ENCODE measurements at places on chromosomes 2 and 18. TPM values are rescaled to one million over a fixed set of nuclear protein-coding genes. Genes with fewer than 3 reads are reported as not detected.

TSPYL6 gene
- 0.10 TPM for polyA plus RNA-seq

- DNase-seq: no peak
Observed at GRCh38 chr18:22601481-22601880, 183.8 kb upstream of the CTAGE1 start.

- DNase-seq: no peak
Observed at GRCh38 chr2:9095690-9096089, 92.2 kb upstream of the MBOAT2 start.

DNA sequence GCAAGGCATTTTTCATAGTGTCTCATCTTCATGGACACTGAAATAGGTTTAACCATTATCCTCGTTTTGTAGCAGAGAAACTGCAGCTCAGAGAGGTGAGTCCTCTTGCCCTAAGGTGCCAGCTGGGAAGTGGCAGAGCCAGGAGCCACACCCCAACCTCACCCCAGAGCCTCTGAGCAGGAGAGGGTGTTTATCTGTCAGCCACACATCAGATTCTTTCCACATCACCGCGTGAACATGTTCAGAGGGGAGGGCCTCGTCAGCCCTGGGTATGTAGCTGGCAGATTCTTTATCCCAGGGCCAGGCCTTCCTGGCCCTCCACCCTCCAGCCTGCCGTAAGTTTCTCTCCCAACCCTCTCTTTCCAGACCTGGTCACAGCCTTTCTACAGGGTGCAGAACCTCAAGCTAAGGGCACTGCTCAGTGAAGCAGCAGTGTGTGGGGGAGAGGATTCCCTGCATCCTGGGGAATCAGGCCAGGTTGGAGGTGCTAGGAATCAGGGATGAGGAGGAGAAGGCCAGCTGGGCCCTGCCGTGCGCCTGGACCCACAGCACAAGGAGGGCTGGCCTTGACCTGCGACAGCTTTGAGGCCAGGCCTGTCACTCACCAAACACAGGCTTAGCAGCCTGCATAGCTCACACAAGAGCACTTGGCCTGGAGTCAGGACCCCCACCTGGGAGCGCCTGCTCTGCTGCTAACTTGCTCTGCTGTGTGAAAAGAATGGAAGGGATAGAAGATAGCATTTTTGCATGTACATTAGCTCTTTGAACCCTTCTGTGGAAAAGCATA is 111.3 kb upstream of the MCFD2 start:
- no peak for DNase-seq

DNA sequence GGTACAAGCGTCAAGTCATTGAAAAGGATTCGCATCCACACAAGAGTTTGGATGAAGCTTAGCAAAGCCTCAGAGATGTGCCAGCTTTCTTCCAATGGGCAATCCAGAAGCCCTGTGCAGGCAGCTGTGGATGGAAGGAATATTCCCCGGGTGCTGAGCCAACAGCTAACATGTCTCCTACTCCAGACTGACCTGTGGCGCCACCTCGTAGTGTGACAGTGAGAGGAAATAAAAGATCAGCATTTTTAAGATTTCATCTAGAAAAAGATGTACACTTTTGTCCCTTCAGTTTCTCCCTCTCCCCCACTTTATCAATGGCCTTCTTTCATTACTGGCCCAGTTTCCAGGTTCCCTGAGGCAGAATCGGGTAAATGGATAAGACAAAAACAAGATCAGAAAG is 48.9 kb upstream of the SPATS2L start:
- no peak for DNase-seq

DNA sequence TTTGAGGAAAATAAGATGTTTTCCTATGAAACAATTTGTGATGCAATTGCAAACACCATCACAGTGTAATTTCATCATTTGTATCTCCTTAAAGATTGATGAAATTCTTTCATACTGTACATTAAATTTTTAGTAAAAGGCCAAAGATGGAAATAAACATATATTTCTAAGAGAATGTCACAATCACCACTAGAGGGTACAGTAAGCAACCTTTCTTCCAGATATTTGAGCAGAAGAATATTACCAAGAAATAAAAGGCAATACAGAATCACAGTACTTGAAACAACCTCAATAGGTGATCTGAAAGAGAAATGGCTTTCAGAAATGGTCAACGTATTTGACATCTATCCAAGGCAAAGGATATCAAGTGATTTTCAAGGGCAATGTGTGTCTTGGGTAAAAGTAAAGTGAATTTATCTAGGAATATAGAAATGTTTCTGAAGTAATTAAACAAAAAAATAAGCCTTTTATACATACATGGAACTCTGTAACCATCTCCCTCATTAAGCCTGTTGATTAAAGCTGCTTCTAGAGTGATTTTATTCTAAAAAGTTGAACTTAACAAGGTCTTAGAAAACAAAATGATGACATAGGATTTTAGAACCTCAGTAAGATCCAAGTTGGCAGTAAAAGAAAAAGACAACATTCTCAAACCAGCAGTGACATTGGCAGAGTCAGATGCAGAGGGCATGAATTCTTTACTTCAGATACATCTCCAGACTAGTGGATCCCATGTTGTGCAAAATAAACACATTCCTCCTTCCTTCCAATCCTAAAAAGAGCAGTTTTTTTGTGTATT is 90.3 kb upstream of the SESTD1 start:
- DNase-seq: no peak

DSC3 gene
- 0.34 TPM for polyA plus RNA-seq

FIGN gene
- polyA plus RNA-seq: 2.0 TPM
